ENCODE measurements at places on chromosomes 5 and 9.

DNA sequence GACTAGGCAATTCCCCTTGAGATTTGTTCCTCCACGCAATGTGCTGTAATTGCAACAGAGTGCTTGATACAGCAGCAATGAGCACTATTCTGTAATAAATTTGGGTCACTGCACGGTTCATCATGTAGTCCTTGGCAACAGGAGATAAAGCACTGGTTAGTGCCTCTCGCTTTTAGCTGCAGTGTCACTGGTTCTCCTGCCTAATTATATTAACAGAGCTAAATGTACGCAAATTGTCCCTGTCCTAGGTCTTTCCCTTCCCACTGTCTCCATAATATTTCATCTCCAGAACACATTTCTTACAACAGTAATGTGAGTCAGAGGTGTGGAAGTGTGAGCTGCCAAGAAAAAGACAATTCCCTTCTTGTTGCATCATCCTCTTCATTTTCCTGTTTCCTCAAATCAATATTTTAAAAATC, 553.1 kb downstream of the ZNF608 start:
- DNase-seq, result no peak

GRCh38 chr9:31119890-31120454, 1264.5 kb upstream of the ACO1 start:
- DNase-seq, result peak; percentile 23

- DNase-seq, result no peak
Measured at GRCh38 chr5:73969195-73970036, 343.4 kb downstream of the ARHGEF28 start.

DNA sequence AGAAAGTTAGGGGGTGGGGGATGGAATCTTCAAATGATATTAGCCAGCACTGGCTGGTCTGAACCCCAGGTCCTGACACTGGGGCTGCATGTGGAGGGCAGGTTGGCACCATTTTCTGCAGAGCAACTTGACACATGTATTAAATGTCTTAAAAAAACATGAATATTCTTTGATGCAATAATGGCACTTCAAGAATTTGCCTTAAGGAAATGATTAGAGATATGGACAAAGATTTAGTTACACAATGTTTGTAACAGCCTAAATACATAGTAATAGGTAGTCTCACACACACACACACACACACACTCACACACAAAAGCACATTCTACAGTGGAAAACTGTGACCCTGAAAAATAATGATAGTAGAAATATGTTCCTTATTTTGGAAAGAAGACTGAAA, 3.6 kb downstream of the SVEP1 start:
- no peak for DNase-seq

- DNase-seq, result no peak
Measured at GRCh38 chr5:126490167-126490940, 67.1 kb downstream of the GRAMD2B start.

- DNase-seq, result no peak
Measured at GRCh38 chr9:20028849-20029231, 240.0 kb upstream of the SLC24A2 start.

DNA sequence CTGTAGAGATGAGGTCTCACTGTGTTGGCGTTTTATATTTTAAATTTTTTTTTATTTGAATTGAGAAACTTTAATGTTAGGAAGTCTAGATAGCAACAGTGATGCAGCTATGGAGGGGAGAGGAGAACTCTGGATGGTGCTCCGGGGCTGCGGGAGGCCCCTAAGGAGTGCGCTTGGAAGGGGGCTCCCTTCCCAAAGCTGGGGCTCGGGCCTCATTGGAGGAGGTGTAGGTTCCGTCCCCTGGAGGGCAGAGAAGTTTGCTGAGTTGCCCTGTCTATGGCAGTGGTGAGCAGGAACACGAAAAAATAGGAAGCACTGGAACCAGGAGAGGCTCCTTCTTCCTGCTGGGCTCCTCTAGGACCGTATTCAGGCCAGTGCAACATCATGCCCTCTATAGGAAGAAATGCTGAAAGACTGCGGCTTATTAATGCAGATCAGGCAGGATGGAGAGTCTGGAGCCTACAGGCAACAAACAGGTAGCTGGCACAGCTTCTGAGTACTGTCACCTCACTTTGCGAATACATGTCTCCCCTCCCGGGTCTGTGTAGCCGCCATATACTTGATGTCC, 16.1 kb downstream of the AHRR start:
- no peak for DNase-seq

DNA sequence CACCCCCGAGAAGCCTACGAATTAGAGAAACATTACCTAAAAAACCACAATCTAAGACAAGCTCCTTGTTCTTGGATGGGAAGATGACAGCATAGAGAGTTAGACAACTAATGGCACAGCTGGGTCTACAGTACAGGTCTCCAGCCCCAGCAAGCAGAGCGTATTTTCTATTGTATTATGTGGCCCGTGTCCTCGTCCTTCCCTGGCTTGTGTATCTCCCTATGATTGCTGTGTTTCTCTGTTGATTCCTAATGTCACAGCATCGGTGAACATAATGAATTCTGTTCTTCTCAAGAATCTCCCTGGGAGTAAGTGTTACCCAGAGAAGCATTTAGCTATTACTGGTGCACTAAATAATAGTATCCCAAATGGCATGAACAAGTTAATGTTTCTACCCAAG, 66.8 kb upstream of the CEP78 start:
- no peak for DNase-seq

DNA sequence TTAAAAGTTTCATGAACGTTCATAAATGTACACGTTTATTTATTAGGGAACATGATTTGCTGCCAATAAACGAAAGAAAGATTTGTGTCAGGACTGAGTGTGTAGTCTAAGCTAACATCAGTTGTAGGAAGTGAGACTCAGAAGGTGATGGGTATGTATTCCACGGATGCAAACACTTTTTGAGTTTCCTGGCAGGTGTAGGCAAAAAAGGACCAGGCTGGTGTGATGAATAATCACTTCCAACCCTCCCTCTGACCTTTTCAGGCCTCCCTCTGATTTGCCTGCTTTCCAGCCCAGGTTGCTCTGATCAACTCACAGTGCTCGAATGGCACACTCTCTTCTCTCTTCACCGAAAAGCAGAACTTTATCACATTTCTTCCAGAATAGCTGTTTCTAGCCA, 51.8 kb downstream of the BASP1 start:
- DNase-seq, result no peak

- peak; percentile 55 for DNase-seq
Measured at GRCh38 chr5:168734620-168735300, 155.6 kb upstream of the PANK3 start.

DNA sequence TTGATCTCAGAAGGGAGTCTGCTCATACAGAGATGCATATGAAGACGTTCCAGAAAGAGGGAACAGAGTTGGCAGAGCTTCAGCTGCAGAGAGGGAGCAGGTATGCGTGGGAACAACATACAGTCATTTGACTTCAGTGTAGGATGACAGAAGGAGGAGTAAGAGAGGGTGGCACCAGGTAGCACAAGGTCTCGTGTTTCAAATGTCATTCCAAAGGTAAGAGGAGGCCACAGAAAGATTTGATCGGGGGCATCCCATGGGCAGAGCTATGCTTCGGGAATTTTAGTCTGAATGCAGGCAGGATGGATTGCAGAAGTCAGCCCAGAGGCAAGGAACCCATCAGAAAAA, 367.1 kb downstream of the CDK5RAP2 start:
- DNase-seq, result peak; percentile 61

- no peak for DNase-seq
Measured at GRCh38 chr5:140224658-140225057, 49.7 kb downstream of the CYSTM1 start.

- DNase-seq, result peak; percentile 52
Measured at GRCh38 chr5:125814119-125814518, 609.1 kb upstream of the GRAMD2B start.

DNA sequence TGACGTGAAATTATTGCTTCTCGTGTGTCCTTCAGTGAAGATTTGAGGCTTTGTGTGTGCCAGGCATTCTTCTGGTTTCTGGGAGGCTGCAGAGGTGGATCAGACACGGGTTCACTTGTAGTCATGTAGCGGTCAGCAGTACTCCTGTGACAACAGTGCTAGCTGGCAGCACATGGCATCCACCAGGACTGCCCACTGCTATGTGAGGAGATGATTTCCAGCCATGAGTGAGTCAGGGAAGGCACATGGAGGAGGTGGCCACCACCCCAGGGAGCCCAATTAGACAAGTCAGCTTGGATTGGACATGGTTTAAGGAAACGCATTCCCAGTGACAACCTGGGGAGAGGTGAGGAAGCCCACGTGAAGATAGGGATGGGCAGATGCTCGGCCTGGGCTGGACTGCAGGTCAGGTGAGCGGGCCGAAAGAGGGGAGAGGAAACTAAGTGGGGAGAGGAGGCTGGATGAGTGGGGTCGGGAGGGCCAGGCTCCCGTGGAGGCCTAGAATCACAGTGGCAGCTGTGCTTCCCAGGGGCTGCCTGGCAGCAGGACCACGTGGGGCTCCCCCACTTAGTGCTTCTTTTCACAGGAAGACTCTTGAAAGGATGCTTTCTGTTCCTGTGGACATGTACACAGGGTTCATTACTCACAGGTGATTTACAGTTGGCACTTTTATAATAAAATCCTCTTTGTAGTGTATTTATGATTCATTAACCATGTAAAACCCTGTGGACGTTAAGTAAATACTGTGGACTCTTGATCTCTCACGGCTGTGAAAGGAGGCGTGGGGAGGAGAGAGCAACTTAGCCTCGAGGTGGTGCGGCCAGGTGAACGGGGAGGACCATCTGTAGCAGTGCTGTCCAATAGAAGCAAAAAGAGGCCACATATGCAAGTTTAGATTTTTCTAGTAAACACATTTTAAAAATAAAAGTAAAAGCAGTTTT, 80.0 kb upstream of the OTULINL start:
- no peak for DNase-seq

- no peak for DNase-seq
Measured at GRCh38 chr9:38202336-38202938, 133.4 kb upstream of the SHB start.

DNA sequence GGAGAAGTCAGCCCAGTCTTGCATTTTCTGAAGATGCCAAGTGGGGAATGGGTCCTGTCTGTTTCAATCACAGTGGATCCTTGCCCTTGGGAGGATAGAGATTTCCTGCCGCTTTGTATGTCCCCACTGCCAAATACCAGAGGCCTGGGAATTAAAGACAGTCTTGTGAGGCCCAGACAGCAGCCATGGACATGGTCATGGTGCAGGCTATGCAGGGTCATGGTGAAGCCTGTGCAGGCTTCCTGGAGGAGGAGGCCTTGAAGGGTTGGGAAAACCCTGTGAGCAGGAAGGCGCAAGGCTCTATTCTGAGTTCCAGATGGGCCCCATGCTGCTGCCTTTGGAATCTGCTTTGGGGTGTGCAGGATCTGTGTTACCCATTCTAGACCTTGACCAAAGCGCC, 57.3 kb upstream of the PITX1 start:
- no peak for DNase-seq

DNA sequence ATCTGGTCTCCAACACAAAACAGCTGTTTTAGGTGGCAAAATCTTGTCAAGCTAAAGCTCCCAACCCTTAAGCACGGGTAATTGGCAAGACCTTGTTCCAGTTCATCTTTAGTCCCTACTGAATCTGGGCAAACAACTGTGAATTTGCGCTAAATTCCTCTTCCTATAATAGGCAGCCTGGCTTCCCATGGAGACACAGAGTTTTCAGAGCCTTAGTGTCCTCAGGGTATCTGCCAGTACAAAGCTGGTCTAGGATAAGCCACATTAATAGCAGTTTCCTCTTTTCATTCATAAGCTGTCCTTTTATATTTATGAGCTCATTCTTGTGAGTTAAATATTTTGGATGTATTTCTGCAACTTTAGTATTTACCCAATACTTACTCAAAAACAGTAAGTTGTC, 59.5 kb downstream of the FGF10 start:
- no peak for DNase-seq

DNA sequence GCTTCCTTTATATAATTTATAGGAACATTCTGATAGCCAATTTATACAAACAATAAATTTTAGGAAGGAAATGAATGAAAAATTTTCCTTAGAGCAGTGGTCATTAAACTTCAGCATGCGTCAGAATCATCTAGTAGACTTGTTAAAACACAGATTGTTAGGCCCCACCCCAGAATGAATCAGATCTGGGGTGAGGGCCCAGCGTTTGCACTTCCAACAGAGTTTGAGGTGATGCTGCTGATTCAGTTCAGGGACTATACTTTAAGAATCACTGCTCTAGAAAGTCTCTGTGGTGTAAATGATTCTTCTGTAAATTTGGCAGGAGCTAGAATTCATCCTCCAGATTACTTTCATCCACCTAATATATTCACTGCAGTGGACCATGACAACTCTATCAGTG, 80.4 kb downstream of the SLC12A2 start:
- DNase-seq, result no peak

DNA sequence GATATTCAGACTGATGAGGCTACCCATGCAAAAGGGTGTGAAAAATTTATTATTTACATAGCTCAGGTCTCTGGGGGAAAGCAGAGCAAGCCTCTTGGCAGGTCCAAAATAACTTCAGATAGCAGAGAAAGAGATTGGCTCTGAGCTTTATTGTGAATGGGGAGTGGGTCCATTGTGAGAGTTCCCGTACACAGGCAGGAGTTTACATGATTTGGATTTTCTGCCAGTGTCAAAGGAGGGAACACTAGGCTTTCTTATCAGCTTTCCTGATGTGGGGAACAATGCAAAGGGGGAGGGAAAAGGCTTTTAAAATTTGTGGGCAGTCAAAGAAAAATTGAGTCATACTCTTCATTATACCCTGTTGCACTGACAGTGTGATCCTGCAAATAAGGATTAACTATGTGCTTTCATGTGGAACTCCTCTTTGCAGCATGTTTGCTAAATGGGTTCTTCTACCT, 615.0 kb upstream of the RIOK2 start:
- no peak for DNase-seq

- DNase-seq, result no peak
Measured at GRCh38 chr5:20420991-20421595, 433.1 kb upstream of the CDH18 start.
